ENCODE measurements at places on chromosomes 11 and 22.

DNA sequence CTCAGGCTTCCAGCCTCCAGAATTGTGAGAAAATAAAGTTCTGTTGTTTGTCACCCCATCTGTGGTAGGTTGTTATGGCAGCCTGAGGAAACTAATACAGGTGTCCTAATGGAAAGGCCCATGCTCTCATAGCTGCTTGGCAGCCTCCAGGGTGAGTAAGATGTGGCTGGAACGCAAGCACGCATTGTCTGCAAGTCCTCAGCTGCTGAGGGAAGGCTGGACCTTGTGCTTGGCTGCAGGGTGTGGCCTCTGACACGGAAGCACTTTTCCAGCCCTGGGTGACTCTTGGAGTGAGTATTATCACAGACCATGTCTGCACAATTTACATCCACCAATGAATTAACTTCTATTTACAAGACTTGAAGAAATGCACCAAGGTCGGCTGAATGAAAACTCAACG lies 44.4 kb upstream of the BARX2 start:
- no peak for DNase-seq

GRCh38 chr22:18096823-18097222 lies 13.8 kb upstream of the TUBA8 start:
- DNase-seq: no peak

- no peak for DNase-seq
Measured at GRCh38 chr22:30680991-30681770, 13.5 kb upstream of the OSBP2 start.

DNA sequence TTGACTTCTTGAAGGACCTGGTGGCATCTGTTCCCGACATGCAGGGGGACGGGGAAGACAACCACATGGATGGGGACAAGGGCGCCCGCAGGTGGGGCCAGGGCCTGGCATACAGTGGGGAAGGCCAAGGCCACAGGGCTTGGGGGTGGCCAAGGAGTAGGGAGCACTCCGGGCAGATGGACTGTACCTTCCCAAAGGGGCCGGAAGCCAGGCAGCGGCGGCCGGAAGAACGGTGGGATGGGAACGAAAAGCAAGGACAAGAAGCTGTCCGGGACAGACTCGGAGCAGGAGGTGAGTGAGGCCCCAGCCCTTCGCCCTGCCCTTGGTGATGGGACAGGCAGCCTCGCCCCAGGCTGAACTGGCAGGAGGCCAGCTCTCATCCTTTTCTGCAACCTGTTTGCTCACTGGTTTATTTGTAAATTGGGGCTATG lies 1.2 kb downstream of the DRAP1 start:
- DNase-seq: no peak

- DNase-seq: no peak
Measured at GRCh38 chr22:28935140-28935539, 51.8 kb downstream of the ZNRF3 start.

DNA sequence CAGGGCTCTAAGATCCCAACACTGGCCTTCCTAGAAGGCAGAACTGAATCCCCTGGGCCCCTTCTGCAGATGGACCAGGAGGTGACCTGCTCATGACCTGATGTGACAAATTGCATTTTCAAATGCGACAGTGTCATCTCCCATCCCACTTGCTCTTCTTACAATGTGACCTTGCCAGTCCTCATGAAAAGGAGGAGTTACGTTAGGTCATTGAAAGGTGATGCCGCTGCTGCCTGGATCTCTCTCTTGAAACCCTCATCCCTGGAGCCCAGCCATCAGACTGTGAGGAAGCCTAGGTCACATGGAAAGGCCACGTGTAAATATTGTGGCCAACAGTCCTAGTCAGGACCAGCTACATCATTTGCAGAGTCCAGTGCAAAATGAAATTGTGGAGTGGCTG lies 5.7 kb upstream of the C1QTNF4 start:
- DNase-seq: no peak

DNA sequence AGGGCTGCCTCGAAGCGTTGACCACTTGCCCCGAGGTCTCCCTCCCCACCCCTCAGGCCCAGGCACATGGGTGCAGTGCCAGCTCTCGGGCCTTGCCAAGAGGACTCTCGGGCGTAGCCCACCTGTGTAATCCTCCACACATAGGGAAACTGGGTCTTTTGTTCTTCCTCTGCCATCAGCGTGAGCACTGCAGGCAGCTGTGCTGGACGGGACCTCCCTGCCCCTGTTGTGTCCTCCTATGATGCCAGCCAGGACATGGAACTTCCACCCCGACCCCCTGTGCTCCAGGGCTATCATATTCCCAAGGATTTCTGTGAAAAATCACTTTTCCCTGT lies 66.4 kb downstream of the PARVB start:
- DNase-seq: no peak

DNA sequence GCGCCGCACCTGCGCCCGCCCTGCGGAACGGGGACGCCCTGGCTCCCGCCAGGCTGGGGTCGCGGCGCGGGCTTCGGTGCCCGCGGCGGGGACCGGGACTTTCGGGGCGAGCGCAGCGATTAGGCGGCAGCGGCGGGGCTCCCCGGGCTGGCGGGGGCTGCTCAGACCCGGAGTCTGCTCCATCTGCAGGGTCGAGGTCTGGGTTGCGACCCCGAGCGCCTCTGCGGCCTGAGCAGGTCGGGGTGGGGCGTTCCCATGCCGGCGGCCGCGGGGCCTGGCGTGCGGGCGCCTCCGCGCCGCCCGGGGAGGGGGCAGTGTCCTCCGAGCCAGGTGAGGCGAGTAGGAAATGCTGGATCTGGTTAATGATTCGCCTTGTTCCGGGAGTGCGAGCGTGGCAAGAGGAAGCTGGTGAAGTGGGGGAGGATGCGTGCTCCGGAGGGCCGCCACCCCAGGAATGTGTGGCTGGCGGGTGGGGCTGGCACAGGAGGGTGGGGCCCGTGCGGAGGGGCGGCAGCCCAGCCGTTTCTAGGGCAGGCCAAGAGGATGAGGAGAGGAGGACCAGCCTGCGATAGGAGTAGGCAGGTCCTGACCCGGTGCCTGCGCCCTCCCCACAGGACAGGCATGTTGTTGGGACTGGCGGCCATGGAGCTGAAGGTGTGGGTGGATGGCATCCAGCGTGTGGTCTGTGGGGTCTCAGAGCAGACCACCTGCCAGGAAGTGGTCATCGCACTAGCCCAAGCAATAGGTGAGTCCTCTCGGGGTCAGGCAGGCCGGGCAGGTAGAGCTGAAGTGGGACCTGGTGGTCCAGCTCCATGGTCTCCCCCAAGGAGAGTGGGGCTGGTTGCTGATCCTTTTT lies 606 bp downstream of the RASSF7 start:
- DNase-seq: no peak

DNA sequence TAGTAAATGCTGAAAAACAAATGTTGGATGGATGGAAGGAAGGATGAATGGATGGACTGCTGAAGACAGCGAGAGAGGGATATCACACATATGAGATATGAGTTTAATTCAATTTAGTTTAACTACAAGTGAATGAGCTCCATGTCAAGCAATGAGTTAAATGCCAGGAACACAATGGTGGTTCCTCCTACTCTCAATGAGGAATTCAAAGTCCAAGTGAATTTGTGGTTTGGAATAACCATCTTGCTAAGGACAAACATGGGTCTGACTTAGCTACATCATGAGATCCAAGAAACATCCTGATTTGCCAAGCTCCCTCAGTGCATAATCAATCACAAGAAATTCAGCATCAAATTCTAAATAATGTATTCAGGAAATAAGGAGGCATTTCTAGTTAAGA lies 26.1 kb upstream of the PPP2R1B start:
- DNase-seq: no peak

DNA sequence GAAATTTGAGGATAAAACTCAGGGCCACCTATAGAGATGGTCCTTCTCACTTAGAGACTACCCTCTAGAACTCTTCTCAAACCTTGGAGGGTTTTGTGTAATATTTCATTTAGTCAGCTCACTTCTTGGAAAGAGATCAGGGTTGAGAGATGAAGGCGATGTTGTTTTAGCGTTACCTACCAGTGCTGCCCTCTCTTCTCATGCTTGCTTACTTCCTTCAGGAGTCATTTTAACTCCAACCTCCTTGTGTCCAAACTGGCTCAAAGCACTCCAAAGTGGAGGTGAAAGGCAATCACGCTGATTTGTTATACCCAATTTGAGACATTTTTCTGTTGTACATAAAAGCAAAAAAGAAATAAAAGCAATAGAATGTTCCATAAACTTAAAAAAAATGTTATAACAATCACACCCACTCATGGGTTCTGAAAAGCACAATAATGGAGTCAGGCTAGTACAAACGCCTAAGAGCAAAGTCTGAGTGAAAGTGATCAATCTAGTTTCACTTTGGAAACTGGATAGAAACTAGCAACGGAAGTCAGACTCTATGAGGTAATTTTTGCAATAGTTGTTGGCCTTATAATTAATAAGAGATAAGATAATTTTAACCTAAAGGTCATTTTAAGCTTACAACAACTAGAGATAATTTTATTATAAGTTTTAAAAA lies 117.1 kb downstream of the MRTFA start:
- DNase-seq: no peak

DNA sequence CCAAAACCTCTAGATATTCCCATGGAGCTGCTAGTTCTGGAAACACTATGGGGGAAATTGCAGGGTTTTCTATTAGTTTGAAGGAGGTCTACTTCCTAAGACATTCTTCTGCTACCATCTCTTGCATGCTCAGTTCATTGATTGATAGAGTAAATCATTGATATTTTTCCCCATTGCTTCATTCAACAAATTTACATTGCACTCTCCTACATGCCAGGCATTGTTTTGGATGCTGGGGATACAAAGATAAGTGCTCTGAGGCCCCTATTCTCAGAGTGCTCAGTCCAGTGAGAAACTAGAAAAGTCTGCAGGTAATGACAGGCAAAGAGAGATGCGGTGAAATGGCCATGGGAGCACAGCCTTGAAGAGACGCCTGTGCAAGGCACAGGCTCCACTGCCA lies 313.1 kb downstream of the KIRREL3 start:
- no peak for DNase-seq
